ENCODE measurements at places on chromosomes 13 and 19.

GRCh38 chr19:4388337-4389063 lies 11.8 kb downstream of the SH3GL1 start:
- DNase-seq, result no peak

GRCh38 chr19:2014731-2015607 lies 545 bp downstream of the BTBD2 start:
- no peak for DNase-seq

DNA sequence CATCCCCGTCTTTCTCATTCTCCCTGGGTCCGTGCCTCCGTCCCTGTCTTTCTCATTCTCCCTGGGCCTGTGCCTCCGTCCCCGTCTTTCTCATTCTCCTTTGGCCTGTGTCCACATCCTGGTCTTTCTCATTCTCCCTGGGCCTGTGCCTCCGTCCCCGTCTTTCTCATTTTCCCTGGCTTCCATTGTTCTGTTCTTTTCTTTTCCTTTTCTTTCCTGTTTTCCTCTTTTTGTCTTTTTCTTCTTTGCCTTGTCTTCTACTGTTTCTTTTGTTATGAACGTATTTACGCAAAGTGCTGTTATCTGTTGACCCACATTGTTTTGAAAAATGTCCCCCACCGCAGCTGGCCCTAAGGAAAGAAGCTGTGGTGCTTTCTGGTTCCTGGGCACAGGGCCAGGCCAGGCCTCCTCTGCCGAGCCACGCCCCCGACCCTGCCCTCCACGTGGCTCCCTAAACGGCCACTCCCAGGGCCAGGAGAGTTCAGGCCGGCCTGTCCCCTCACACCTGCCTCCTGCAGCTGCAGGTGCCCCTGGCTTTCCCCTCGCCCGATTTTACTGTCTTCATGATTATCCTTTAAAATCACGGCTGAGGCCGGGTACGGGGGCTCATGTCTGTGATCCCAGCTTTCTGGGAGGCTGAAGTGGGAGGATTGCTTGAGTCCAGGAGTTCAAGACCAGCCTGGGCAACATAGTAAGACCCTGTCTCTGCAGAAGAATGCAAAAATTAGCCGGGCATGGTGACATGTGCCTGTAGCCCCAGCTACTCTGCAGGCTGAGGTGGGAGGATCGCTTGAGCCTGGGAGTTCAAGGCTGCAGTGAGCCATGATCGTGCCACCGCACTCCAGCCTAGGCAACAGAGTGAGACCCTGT lies 14.0 kb upstream of the TMPRSS9 start:
- no peak for DNase-seq

GRCh38 chr13:48151363-48152161 lies 56.7 kb upstream of the MED4 start:
- peak; percentile 17 for DNase-seq

GRCh38 chr19:50340331-50340730 lies 11.2 kb upstream of the KCNC3 start:
- DNase-seq, result no peak

DNA sequence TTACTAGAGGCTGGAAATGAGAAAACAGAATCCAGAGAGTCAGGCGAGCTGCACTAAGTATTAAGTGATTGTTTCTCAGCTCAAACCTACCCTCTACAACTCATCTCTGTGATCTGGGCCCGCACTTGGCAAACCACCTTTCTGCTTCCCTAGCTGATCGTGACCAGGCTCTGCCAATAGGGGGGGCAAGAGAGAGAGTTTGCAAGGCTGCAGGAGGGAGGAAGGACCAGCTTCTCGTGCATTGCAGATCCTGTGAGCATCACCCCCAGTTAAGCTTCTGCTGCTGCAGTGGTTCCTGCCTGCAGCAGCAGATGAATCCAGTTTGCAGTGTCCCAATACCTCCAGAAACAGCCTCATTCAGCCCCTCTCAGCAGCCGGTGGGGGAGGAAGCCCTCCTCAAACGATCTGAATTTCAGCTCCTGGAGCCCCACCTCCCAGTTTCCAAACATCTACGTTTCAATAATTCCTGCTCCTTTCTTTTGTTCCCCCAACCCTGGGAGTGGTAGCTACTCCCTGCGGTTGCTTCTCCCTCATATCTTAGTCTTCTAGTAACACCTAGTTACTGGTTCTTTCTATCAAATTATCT lies 20.0 kb downstream of the XRCC1 start:
- DNase-seq, result peak; percentile 89

GRCh38 chr19:16615808-16616207 lies 12.2 kb downstream of the MED26 start:
- no peak for DNase-seq

DNA sequence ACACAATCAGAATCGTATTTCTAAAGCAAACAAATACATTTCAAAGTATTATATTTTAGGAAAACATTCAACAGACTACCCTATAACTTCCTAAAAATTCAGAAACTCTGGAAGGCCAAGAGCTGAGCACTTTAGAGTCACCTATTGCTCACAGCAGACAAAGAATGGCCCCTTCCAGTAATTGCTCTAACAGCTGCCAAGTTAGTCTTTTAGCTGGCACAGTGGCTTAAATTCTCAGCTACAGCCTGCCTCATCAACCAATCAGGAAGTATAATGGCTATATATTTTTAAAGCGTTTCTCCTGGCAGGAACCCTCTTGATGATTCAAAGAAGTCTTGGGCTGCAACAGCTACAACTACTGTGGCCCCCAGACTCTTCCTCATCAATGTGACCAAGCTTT lies 14.9 kb upstream of the SLITRK5 start:
- DNase-seq, result no peak

GRCh38 chr19:3528539-3529211 lies 10.3 kb upstream of the TEKTIP1 start:
- DNase-seq, result no peak

DNA sequence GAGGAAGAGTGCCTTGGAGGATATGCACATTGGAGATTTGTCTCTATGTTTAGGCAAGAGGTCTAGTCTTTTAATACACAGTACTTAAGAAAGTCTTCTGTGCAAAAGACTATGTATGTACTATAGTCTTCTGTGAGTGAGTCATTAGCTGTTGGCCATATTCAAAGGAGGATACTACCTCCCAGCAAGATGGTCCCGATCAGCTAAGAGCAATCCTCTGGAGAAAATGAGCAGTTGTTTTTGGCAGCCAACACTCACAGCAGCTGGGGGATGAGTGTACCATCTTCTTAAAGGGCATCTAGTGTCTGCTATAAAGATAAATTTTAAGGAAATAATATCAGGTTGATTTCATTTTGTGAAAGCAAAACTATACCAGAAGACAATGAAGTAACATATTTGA lies 487.8 kb downstream of the KCTD12 start:
- DNase-seq, result no peak

GRCh38 chr13:45178349-45179162 lies 22.3 kb downstream of the KCTD4 start:
- DNase-seq, result no peak

DNA sequence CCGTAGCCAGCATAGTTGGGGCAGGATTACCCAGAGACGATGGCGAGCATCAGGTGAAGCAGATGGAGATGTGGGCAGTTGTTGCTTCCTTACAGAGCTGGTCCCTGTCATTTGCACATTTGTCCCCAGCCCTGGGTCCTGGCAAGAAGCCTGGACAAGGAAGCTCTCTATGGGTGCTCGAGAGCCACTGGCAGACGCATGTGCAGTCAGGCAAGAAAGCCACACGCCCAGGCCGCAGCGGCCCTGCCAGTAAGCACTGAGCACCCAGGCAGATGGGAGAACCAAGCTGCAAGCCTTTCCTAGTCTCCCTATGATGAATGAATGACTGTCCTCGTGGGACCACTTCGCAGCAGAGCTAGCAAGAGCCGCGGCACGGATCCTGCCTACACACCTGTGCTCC lies 182.8 kb downstream of the FOXO1 start:
- DNase-seq, result no peak

- no peak for DNase-seq
Observed at GRCh38 chr19:45150180-45150579, 10.6 kb downstream of the NKPD1 start.

DNA sequence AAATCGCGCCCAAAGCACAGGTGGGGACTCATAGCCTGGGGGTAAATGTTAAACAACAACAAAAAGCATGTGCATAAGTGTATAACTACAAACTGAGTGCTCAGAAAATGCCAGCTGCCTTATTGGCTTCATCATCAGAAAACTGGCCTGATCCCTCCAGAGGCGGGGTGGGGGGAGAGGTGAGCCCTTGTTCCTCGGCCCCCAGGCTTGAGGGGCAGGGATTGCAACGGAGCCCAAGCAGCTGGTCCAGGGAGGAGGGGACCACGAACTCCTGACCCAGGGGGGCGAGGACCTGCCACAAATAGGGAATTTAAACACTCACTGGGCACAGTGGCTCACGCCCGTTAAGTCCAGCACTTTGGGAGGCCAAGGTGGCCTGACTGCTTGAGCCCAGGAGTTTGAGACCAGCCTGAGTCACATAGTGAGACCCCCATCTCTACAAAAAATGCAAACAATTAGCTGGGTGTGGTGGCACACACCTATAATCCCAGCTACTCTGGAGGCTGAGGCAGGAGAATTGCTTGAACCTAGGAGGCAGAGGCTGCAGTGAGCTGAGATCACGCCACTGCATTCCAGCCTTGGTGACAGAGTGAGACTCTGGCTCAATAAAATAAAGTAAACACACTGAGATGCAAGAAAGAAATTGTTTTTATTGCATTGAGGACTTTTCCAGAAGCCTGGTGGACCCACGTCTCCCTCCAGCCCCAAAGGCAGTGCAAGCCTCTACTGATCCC lies 8.7 kb downstream of the SIRT6 start:
- DNase-seq, result no peak

GRCh38 chr19:21604951-21605476 lies 99.6 kb downstream of the ZNF429 start:
- no peak for DNase-seq

GRCh38 chr19:32875428-32875827 lies 5.9 kb upstream of the SLC7A9 start:
- no peak for DNase-seq

GRCh38 chr19:29717051-29717450 lies 2.0 kb upstream of the C19orf12 start:
- no peak for DNase-seq

- no peak for DNase-seq
Observed at GRCh38 chr19:44530777-44531176, 1.3 kb upstream of the CEACAM20 start.

DNA sequence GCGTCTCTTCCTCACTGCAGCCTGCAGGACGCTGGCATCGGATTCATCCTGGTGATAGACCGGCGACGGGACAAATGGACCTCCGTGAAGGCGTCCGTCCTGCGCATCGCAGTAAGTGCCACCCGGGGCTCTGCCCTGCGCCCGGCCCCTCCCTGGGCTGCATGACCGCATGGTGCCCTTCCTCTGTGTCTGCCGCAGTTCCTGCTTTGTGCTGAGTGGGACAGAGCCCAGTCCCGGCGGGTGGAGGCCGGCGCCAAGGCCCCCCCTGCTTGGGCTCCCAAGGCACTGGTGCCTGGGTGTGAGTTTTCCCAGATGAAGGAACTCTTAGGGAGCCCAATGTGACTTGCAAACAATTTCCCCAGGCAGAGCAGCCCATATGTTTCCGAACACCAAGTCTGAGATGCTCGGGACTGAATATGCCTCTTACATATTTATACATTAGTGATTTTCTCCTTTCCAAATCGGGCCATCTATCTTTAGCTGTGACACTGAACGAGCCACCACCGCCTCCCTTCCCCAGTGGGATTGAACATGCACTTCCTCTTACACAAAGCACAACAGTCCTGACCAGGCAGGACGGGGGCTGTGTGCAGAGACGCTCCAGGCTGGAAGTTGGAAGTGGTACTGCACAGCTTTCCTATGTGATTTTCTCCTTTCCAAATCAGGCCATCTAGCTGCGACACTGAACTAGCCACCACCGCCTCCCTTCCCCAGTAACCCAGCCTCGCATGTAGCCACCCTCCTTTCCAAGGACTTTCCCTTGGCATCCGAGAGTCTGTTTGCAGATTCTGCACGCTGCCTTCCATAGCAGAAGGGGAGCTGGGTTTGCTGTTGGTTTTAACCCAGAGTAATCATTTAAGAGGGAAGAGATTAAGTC lies 60.1 kb upstream of the F7 start:
- DNase-seq, result no peak

GRCh38 chr19:29514525-29515232 lies 11.1 kb upstream of the VSTM2B start:
- DNase-seq, result no peak

GRCh38 chr19:15290166-15290565 lies 42.2 kb downstream of the BRD4 start:
- no peak for DNase-seq

DNA sequence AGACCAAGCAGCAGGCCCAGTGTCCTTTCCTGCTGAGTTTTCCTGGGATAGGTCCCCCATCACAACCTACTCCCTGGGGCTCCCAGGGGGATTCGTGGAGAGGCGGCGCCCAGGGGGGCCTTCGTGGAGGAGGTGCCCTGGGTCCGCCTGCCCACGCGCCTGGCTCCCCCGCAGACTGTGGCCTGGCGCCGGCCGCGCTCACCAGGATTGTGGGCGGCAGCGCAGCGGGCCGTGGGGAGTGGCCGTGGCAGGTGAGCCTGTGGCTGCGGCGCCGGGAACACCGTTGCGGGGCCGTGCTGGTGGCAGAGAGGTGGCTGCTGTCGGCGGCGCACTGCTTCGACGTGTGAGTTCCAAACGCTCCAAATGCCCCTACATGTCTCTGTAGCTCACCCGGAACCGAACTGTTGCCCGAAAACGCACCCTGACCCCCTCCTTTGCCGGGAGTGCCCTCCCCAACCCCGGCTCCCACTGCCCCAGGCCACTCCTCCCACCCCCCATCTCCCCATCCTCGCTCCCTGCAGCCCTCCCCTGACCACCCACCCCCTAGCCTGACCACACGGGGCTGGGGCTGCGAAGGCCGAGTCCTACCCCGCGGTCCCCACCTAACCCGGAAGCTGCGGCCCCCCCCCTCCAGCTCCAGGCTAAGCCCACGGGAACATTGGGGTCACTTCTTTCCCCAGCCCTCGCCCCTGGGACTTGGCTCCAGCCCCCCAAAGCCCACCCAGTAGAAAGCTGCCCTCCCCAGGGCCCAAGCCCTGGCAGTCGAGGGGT lies 3.3 kb downstream of the TIMM13 start:
- DNase-seq, result no peak

DNA sequence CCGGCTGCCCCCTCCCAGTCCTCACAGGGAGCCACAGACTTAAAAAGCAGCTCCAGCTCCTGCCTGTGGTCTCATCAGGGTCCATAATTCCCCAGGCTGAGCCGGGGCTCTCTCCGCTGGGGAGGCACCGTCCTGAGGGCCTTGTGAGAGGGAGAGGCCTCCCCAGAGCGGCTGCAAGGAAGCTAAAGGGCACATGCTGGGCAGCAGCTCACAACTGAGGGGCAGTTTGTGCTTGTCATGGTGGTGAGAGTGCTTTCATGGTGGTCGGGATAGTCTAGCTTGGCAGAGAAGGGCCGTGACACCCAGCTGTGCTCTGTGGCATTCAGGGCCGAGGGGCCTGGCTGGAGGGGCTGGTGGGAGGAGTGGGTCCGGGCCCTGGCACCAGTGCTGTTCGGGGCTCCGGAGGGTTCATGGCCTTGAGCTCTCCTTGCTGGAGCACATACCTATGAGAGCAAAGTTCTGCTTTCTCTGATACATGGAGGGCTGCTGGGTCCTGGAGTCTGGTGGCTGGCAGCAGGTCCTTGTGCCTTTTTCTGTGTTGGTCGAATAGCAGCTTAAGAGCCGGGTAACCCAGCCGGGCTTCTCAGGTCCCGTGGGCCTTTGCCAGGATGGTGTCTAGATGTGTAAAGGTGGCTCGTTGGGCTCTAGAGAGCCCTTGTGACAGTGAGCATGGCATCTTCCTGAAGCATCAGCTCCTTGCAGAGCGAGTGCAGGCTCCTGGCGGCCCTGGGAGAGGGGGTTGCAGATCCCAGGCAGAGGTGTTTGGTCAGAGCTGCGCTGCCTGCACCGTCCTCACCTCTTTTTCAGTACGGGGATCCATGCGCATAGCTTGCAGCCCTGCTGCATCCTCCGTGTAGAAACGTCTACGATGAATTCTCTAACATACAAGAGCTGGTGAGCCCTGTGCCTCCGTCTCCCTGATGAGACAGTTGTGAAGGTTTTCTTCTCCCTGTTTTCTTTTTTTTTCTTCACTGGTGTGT lies 8.8 kb downstream of the UPF1 start:
- no peak for DNase-seq
